ENCODE measurements at places on chromosomes 16 and 17. TPM values are rescaled to one million over a fixed set of nuclear protein-coding genes. Genes with fewer than 3 reads are reported as not detected.
A peak's percentile ranks its signal among the peaks of the same experiment; 100 is the strongest.

- DNase-seq: no peak
These were observed 704.1 kb downstream of the CDH11 start for GRCh38 chr16:64417711-64418227.

DNA sequence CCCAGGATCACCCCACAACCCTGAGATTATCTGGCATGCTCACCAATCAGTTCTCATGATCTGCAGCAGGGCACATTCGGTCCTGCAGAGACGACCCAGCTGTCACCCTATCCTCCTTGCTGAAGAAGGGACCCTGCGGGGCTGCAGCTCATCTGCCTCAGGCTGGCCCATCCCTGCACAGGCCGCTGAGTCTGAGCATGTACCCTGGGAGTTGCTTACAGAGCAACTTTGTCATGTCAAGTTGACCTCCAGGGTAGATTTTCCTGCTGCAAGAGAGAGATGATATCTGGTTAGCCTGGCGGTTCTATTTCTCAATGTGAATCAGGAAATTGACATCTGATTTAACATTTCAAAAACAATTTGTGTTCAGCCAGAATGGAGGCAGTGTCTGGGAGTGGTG is 36.0 kb upstream of the ADCY9 start:
- DNase-seq: no peak

- DNase-seq: no peak
These were observed 70.8 kb downstream of the ZFHX3 start for GRCh38 chr16:72977127-72977526.

CCDC200 gene
- total RNA-seq: not detected

- no peak for DNase-seq
These were observed 39.2 kb downstream of the NDE1 start for GRCh38 chr16:15689290-15689689.

- DNase-seq: no peak
These were observed 40.9 kb upstream of the FAM20A start for GRCh38 chr17:68642118-68642412.

GRCh38 chr17:9331279-9332131 is 244.1 kb downstream of the STX8 start:
- no peak for DNase-seq

DNA sequence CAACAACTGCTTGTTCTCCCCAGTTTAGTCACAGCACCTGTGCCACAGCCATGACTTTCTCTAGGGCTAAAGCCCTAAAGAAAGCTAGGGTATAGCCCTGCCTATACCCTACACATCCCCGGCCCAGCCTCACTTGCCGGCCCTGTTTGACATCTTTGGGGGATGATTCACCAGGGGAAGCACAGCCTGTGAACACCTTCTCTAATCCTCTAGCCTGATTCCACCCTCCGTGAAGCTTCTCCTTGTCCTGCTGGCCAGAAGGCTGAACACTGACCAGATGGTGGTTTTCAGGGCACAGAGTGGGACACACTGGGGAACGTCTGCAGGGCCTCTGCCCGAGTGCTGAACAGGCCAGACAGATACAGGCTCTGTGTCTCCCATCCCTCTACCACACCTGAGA is 6.0 kb downstream of the CLEC16A start:
- DNase-seq: no peak

- peak; percentile 39 for DNase-seq
These were observed 1.7 kb upstream of the KPNA2 start for GRCh38 chr17:68033636-68034451.

- DNase-seq: no peak
These were observed 559.3 kb downstream of the MAF start for GRCh38 chr16:79041206-79041605.

KRTAP9-8 gene
- total RNA-seq: not detected

- DNase-seq: no peak
These were observed 236.4 kb upstream of the AXIN2 start for GRCh38 chr17:65797809-65798208.

LDHD gene
- total RNA-seq: 0.55 TPM

GRCh38 chr17:8629371-8630226 is 926 bp downstream of the MYH10 start:
- no peak for DNase-seq

GRCh38 chr16:3879887-3880564 is 487 bp downstream of the CREBBP start:
- no peak for DNase-seq

DNA sequence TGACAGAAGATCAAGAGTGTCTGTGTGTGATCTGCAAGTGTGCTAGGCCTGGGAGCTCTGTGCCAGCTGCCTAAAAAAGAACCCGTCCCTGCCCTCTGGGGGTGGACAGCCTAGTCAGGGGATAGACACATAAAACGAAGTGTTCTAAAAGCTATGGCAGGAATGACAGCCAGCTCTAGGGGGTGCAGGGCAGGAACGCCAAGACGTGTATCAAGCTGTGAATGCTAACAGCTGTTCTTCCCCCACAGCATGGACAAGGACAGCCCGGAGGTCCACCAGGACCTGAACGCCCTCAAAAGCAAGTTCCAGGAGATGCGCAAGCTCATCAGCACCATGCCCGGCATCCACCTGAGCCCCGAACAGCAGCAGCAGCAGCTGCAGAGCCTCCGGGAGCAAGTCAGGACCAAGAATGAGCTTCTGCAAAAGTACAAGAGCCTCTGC is 5.1 kb downstream of the RASD1 start:
- DNase-seq: no peak

MSLN gene
- 14.2 TPM for total RNA-seq

TMEM106A gene
- 5.6 TPM for total RNA-seq

REXO5 gene
- 2.7 TPM for total RNA-seq

SDR42E2 gene
- total RNA-seq: not detected

TVP23A gene
- 0.21 TPM for total RNA-seq

HOXB8 gene
- 7.5 TPM for total RNA-seq

HAS3 gene
- 0.75 TPM for total RNA-seq

DNA sequence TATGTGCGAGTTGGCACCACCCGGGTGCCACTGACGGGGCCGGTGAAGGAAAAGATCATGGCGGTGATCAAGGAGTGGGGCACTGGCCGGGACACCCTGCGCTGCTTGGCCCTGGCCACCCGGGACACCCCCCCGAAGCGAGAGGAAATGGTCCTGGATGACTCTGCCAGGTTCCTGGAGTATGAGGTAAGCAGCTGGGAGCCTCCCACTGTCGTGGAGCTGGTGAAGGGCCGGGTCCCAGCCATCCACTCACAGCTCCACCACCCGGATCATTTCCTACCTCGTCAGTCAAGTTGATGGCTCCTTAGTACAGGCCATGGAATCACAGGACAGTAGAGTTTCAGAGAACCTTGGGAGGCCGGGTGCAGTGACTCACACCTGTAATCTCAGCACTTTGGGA is 20.0 kb downstream of the ATP2A1 start:
- DNase-seq: no peak

DNA sequence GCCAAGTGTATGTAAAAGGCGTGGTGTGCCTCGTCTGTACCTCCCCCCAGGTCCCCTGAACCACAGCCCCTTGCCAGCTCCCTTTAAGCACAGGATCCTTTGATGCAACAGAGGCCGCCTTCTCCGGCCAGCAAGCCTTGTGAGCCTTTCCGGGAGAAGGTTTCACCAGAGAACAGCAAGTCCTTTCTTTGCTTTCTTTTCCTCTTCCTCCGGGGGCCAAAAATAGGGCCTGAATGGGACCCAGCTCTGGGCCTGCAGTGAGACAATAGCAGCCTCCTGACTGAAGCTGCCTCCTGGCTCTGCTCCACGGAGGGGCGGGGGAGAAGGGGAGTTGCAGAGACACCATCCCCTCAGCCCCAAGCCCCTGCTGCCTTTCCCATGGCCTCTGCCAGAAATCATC is 9.0 kb downstream of the ADGRG1 start:
- no peak for DNase-seq

DNA sequence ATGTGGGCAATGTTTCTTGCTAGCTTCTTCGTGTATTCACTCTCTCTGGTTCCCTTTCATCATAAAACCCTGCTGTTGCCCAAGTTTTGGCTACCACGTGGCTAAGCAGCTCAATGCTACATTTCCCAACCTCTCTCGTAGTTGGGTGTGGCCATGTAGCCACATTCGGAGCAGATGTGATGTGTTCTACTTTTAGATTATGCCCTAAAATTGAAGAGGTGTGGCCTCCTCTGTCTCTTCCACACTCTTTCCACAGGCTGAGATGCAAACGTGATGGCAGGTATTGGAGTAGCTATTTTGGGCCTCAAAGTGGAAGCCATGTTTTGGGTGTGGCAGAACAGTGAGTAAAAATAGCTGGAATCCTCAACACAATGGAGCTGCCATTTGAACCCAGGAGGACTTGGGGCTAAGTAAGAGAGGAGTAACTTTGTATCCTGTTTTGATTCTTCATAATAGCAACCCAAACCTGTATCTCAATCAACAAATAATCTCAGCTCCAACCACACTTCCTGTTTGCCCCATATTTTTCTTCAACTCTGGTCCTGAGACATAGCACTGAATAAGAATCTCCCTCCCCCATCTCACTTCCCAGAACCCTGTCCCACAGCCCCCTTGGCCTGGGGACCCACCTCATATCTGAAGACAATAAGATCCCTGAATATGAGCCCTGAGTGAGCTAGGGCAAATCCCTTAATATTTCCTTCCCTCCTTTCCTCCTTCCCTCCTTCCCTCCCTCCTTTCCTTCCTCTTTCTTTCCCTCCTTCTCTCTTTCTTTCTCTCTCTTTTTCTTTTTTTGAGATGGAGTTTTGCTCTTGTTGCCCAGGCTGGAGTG is 4.0 kb downstream of the NUPR1 start:
- DNase-seq: no peak

ABCC6 gene
- 1.4 TPM for total RNA-seq

- DNase-seq: no peak
These were observed 24.7 kb upstream of the CDRT15 start for GRCh38 chr17:14261406-14261805.

DNAAF8 gene
- total RNA-seq: 1.8 TPM

- DNase-seq: peak; percentile 60
These were observed 27.6 kb upstream of the PITPNA start for GRCh38 chr17:1590029-1590746.

FOXN1 gene
- not detected for total RNA-seq

DNA sequence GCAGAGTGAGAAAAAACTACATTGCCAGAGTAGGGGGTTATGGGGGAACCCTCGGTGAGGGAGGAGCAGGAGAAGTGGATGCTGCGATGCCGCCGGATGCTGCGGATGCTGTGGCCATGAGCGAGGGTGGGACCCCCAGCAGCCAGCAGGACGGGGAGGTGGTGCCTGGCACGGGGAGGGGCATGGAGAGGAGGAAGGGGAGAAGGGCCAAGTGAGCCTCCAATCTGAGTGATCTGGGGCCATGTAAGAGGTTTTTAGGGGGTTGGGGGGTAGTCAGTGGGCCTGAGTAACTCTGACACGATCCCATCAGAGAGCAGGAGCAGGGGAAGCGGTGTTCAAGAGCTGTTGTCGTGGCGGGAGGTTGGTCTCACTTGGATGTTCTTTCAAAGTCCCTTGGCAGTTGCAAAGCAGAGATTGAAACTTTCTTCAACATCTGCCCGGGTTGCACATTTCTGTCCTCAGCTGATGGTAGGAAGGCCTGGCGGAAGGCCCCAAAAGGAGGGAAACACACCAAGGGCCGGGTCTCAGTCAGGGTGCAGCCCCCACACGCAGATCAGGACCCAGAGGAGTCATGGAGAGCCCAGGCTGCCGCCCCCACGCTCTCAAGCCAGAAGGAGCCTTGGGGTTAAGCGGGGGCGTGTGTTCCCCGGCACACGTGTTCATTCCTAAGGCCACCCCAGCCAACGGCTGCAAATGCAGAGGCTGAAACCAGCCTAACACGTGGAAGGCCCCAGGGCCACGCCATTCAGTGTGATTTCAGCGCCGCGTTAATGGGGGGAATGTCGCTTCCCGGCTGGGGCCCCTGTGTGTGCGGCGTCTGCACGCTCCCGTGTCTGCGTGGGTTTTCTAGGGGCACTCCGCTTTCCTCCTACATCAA is 81.7 kb downstream of the ZDHHC7 start:
- DNase-seq: no peak

PLEKHG4 gene
- 19.7 TPM for total RNA-seq

DOC2B gene
- total RNA-seq: 38.1 TPM

DNA sequence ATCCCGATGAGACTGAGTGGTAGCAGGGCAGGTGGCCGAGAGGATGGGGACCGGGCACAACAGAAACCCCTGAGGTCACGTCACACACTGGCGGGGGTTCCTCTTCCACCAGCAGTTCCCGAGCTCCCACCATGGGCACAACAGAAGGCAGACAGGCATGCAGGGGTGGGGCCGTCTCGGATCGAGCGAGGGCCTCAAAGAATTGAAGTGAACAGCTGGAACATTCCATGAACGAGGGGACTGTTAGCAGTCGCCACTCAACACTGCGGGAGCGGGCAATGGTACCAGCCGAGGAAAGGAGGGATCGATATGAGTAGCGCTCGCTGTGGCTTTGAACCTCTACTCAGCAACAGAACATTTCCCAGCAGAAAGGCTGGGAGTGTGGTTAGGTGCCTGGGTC is 5.3 kb downstream of the CEP131 start:
- no peak for DNase-seq
